ENCODE measurements at places on chromosomes 3 and 15. TPM values are rescaled to one million over a fixed set of nuclear protein-coding genes. Genes with fewer than 3 reads are reported as not detected.

Gene TAGLN3
- total RNA-seq: not detected

Gene ARRDC4
- total RNA-seq: 24.0 TPM

Gene MYO1E
- total RNA-seq: 68.7 TPM

GRCh38 chr15:40405501-40406381, at the start of gene IVD:
IVD (plus strand) TSS chr15:40405795; CDS start chr15:40405828, 33 bp downstream.
- peak; percentile 98 for DNase-seq

DNA sequence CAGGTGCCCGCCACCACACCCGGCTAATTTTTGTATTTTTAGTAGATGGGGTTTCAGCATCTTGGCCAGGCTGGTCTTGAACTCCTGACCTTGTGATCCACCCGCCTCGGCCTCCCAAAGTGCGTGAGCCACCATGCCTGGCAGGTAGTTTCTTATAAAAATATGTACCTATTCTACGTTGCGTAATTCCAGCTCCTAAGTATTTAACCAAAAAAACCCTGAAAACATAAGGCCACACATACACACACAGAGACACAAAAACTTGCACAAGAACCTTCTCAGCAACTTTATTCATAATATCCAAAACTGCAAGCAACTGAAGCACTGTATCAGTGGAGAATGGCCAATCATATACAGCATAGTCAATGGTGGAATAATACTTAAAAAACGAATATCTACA, 5.3 kb downstream of the RNF168 start:
- DNase-seq: no peak

DNA sequence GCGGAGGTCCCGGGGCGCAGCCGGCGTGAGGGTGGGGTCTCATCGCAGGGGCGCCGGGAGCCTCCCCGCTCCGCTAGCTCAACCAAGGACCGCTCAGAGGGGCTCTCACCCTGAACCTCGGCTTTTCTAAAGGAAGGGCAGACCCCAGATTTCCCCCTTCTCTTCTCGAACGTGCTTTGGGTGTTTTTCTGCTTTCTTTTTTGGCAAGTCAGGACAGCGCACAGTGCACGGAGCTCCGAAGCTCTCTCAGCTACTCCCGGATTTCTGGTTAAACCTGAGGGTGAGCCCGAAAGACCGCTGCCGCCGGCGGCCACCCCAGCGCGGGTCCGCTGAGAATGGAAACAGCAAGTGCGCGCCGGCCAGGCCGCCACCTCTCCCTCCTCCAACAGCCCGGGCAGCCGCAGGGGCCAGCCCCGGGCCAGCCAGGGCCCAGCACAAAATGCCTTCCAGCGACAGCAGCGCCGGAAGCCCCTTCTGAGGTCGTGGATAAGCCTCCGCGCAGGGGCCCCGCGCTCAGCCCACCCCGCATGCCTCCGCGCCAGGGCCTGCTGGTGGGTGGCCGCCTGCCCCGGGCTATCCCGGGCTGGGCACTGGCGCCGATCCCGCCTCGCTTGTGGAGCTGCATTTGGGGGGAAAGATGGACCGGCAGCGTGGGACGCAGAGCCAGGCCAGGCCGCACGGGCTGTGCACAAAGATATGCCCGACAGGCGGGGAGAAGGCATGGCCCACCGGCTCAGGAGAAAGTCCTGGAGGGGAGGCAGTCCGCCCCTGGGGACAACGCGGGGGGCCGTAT, 8.2 kb upstream of the OCA2 start:
- peak; percentile 84 for DNase-seq

GRCh38 chr15:100172356-100173024, 169.3 kb downstream of the ADAMTS17 start:
- DNase-seq: peak; percentile 30
